ENCODE measurements at places on chromosomes 5 and 9. TPM values are rescaled to one million over a fixed set of nuclear protein-coding genes. Genes with fewer than 3 reads are reported as not detected.

GRCh38 chr9:84779883-84780282, 110.4 kb downstream of the NTRK2 start:
- H3K4me3 ChIP-seq = no peak overlapping the region
- peaks cover 4% of the 10 kb centered on the region for H3K27me3 ChIP-seq
- H3K4me1 ChIP-seq = no peaks in the 10 kb centered on the region
- H3K36me3 ChIP-seq = no peaks in the 10 kb centered on the region
- DNase-seq = no peak
- no peak overlapping the region for H3K27ac ChIP-seq

RPS23 gene
- total RNA-seq = 1,979 TPM

DNA sequence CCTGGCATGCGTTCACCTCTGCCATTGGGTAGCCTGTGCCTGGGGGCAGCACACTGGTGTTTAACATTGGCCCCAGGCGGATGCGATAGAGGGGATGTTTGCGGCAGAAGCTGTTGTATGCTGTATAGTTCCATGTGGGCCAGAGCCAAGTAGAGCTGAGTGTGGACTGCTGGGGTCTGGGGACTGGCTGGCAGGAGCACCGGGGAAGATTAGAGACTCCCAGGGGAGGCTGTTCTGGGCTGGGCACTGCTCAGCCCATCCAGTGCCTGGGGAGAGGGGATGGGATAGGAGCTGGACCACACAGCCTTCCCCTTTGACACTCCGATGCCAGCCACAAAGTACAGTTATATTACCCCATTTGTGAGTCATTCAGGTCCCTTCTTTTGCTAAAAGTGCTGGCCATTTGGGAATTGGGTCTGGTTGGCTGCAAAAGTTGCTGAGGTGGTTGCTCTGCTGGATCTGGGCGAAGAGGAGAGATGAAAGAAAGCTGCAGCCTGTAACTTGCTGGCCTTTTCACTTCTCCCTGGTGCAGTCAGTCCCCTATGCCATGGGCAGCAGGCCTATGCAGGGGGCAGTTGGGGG, 73.8 kb downstream of the RGS3 start:
- no peak overlapping the region for H3K4me3 ChIP-seq
- DNase-seq = peak; percentile 15
- peaks cover 11% of the 10 kb centered on the region for H3K4me1 ChIP-seq
- H3K36me3 ChIP-seq = peaks cover 22% of the 10 kb centered on the region
- H3K27ac ChIP-seq = no peak overlapping the region

GRCh38 chr9:103928442-103928841, 165.7 kb upstream of the SMC2 start:
- H3K27me3 ChIP-seq = no peaks in the 10 kb centered on the region
- no peak overlapping the region for H3K4me3 ChIP-seq
- H3K27ac ChIP-seq = no peak overlapping the region
- H3K36me3 ChIP-seq = no peaks in the 10 kb centered on the region

PAPPA gene
- not detected for total RNA-seq

DNA sequence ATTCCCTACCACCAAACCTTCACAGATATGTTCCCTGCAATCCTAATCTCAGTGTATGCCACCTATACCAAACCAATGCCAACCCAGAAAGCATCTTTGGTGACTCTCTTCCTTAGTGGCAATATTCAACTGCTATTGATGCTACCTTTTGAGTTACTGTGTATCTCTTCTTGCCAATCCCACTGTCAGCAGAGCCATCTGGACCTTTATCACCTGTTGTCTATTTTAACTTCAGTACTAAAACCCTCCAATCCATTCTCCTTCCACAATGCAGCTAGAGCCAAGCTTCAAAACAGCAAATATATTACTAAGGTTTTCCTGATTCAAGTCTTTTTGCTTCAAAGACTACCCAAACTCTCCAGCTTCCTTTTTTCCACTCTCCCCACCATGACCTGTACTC, 777.2 kb upstream of the DMAC1 start:
- no peak overlapping the region for H3K27ac ChIP-seq
- H3K27me3 ChIP-seq = no peaks in the 10 kb centered on the region
- H3K4me1 ChIP-seq = no peaks in the 10 kb centered on the region
- no peak for DNase-seq

DNA sequence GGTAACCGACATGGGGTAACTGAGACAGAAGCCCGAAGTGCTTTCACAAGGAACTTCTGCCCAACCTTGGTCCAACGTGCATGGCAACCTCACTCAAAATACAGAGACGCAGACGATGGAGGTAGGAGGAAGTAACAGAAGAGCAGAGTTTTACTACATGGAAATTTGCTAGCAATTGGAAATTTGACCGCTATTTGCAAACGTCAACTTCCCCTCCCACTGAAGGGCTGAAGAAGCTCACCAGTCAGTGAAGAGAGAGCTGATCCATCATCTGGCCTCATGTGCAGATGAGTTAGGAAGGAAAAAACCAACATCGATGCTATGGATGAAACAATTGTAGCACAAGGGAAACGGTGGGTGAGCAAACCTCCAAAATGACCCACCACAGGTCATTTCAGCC, 196.7 kb downstream of the RGS3 start:
- no peaks in the 10 kb centered on the region for H3K36me3 ChIP-seq
- H3K4me3 ChIP-seq = no peak overlapping the region
- peaks cover 6% of the 10 kb centered on the region for H3K4me1 ChIP-seq
- H3K27me3 ChIP-seq = peaks cover 26% of the 10 kb centered on the region
- H3K27ac ChIP-seq = no peak overlapping the region

DNA sequence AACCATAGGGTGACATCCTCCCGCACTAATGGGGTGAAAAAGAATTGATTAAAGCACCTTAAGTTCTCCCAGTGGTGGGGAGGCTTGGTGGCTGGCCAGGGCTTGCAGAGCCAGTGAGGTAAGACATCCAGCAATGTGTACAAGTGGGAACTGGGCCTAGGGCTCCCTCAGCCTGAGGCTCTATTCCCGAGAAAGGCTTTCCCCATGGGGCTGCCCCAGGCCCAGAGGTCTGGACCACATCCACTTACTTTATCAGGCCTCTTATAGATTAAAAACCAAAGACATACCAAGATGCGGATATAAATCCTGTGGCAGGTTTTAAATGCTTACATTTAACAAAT, 35.3 kb downstream of the C5orf15 start:
- no peaks in the 10 kb centered on the region for H3K27me3 ChIP-seq
- peaks cover 11% of the 10 kb centered on the region for H3K4me1 ChIP-seq
- H3K4me3 ChIP-seq = no peak overlapping the region
- no peak for DNase-seq
- no peak overlapping the region for H3K27ac ChIP-seq
- H3K36me3 ChIP-seq = no peaks in the 10 kb centered on the region
